ENCODE measurements at places on chromosomes 3 and 15.
A peak's percentile ranks its signal among the peaks of the same experiment; 100 is the strongest.

DNA sequence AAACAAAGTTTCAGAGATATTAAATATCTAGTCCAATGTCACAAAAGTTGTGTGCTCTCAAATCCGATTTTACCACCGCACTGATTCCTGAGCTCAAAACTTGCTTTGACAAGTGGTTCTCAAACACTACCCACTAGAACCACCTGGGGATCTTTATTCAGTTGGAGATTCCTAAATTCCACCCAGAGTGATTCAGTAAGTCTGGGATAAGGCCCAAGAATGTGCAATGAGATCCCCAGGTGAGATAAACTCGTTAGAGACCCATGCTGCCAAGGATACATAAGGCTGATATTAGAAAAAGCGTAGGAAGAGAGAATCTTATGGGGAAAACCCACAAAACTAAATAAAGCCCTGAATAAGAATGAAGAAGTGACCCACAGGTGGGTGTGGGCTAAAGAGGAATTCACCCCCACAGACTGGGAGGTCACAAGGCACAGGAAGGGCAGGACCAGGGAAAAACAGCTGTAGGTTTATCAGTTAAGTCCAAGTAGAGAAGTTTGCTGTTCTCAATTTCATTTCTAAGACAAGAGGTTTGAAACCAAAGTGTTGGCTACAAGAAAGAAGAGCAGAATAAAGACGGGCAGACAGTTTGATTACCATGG, 11.5 kb upstream of the RPS17 start:
- no peak for DNase-seq

GRCh38 chr3:187406927-187407326, 38.7 kb downstream of the RTP4 start:
- no peak for DNase-seq

DNA sequence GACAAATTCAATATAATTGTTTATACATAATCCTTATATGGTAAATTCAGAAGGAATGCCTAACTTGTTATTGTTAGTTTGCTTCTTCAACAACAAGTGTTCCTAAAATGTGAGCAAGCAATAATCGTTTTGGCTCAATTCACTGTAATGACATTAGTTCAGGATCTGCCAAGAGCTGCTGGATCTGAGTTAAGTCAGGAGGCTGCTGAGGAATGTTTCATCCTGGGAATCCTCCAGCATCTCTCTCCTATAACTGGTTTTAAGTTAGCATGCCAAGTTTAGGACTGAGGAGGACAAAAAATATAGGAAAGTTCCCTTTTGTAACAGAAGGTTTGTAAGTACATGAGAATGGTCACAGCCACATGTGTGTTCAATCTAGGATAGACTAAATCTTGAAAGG, 4.9 kb upstream of the GTF2A2 start:
- DNase-seq = no peak

GRCh38 chr3:193132241-193132640, 108.8 kb upstream of the PLAAT1 start:
- DNase-seq = no peak

- DNase-seq = peak; percentile 43
These were observed 63.2 kb downstream of the HCN4 start for GRCh38 chr15:73305331-73306211.

GRCh38 chr3:73509816-73510215, 114.9 kb downstream of the PDZRN3 start:
- DNase-seq = no peak

- DNase-seq = no peak
These were observed 20.4 kb downstream of the TERC start for GRCh38 chr3:169744366-169745054.

- DNase-seq = no peak
These were observed 880 bp downstream of the NISCH start for GRCh38 chr3:52456169-52456799.

- DNase-seq = no peak
These were observed 90.1 kb downstream of the NEK10 start for GRCh38 chr3:27279123-27279522.

DNA sequence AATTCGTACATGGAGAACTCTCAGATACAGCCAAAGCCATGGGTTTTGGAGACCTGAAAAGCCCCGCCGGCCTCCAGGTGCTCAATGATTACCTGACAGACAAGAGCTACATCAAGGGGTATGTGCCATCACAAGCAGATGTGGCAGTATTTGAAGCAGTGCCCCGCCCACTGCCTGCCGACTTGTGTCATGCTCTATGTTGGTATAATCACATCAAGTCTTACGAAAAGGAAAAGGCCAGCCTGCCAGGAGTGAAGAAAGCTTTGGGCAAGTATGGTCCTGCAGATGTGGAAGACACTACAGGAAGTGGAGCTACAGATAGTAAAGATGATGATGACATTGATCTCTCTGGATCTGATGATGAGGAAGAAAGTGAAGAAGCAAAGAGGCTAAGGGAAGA, 23.5 kb downstream of the MYO5A start:
- no peak for DNase-seq

- DNase-seq = peak; percentile 9
These were observed 533.0 kb upstream of the SEMA6D start for GRCh38 chr15:47184003-47184907.

DNA sequence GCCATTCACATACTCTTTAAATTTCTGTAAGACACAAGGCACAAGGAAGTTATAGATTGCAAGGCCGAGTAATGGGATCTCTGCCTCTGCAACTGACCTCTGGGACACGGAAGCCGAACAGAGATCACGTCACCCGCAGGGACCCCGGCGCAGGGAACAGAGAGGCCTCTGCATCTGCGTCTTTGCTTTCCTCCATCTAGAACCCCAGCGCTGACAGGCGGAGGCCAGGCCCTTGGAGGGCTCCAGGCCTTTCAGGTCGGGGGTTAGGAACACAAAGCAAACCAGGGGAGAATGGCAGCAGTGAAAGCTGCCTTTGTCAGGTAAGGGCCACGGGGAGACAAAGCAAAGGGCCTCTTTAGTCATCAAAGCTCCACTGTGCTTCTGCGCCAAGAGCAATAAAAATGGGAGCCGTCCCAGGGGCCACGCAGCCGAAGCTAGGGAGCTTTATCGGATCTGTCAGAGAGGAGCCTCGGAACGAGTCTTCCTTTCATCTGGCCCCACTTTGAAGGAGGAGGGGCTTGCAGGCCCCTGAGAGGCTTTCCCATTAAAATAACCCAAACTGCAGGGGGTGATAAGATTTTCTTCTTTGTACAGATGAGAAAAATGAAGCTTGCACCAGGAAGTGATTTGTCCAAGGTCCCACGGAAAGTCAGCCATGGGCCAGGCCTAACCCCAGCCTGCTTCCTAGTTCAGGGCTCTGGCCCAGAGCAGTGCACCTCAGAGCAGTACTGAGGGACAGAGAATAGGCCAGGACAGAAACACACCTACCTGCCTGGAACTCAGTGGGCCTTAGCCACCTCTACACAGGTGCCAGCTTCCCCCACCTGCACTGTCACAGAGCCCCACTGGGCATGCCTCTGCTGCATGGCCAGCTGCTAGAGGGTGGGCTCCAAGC, 84.4 kb upstream of the RAD18 start:
- no peak for DNase-seq

- peak; percentile 57 for DNase-seq
These were observed 14.3 kb downstream of the SMC4 start for GRCh38 chr3:160413613-160414248.

DNA sequence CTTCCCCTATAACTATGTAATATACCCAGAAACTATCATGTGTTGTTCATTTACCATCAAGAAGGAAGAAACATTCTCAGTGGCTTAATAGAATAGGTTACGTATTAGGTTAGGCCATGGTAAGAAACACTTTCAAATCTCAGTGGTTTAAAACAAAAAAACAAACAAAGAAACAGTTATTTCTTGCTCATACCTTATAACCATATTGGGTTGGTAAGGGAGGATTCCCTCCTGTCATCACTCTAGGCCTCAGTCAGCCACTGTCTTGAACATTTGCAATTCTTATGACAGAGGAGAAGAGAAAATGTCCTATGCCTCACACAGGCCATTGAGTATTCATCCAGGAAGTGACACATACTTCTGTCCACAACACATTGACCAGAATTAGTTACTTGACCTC, 727.7 kb upstream of the NECTIN3 start:
- no peak for DNase-seq

DNA sequence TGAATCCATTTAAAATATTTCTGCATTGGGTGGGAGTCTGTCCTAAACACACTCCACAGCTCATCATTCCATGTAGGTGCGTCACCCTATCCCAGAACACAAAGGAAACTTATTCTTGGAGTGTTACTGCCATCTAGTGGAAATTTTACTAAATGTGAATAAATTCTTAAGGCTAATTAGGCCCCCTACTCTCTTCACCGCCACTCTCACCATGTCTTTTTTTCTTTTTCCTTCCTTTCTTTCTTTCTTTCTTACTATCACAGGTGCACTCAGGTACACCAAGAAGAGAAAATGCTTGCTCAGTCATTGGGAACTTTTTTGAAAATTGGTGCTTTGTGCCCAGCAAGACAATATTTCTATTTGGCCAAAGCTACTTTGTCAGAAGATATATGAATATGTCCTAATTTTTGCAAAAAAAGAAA, 26.4 kb upstream of the ATP8B4 start:
- DNase-seq = peak; percentile 59

DNA sequence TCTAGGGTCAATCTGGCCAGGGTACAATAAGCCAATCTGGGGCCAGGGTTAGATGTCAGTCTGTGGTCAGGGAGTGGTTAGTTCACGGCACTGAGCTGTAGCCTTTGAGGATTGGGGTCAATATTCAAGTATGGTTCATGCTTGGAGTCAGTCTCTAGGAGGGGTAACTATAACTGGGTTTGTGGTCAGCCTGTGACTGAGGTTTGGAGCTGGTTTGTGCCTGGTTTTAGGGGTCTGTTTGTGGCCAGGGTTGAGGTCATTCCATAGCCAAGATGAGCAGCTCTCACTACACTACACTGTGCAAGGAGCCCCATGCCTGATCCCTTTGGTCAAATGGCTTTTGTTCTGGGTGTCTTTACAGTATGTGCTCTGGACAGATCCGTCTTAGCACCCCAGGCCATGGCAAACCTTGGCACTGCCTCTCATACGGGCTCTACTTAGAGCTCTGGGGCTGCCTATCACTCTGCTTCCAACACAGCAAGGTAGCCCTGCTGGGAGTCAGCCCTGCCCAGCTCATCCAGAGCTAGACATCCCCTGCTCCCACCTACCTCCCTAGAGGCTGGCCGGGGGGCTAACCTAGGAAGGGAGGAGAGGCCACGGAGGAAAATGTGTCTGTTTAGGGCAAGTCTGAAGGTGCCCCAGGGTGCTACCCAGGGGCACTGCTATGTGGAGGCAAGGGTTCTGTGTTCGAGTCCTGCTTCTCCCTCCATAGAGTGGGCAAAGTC, 63.3 kb upstream of the CORO2B start:
- no peak for DNase-seq

- DNase-seq = no peak
These were observed 43.4 kb downstream of the GOLGA6A start for GRCh38 chr15:74038707-74039655.

DNA sequence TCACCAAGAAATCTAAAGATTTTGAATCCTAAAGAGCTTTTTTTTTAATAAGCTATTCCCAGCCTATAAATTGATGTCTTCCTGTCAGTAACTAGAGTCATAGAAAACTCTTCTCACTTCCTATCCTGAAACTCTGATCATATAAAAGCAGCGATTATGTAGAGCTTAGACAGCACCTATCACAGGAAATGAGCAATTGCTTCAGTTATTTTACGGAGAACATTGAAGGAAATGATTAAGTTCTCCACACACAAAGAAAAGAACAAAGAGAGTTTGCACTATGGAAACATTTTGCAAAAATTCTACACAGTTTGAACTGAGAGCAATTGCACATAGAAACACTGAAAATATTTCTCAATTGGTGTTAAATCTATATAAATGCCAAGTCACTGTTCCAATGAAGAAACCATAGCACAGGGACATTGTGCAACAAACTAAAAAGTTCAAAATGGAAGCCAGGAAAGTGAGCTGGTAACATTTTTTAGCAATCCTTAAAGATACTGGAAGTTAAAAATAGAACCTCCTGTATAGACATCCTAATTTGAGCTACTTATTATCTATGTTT, 291.5 kb upstream of the ARHGEF26 start:
- peak; percentile 19 for DNase-seq

GRCh38 chr3:64533617-64534317, 154.0 kb downstream of the ADAMTS9 start:
- DNase-seq = peak; percentile 63

DNA sequence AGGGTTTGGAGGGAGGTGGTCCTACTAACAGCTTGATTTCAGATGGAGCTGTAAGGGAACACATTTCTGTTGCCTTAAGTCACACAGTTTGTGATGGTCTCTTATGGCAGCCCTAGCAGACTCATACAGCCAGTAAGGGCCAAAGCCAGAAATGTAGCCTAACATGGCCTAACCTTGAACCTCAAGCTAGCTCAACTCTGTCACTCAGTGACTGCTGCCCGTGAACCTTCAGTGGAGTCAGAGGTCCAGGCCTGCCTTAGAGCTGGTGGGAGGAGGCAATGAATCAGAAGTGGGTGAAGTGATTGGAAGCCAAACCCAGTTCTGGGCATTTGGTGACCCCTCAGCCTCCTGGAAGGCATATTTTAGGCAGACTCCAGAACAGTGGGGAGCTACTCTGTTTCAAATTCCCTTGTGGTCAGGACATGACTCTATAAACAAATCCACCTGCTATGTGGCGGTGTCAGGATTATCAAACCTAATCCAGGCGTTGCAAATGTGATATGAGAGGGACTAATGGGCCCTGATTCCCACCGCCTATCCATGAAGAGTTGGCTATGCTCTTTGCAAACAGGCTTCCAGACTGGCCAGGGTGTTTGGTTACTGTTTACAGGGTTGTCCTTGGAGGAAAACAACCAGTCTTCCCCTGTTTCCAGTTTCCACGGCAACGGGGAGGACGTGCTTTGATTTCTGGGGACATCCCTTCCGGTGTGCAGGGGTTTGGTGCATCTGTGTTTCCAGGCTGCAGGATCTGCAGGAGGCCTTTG, 105.9 kb upstream of the AGBL1 start:
- DNase-seq = no peak

DNA sequence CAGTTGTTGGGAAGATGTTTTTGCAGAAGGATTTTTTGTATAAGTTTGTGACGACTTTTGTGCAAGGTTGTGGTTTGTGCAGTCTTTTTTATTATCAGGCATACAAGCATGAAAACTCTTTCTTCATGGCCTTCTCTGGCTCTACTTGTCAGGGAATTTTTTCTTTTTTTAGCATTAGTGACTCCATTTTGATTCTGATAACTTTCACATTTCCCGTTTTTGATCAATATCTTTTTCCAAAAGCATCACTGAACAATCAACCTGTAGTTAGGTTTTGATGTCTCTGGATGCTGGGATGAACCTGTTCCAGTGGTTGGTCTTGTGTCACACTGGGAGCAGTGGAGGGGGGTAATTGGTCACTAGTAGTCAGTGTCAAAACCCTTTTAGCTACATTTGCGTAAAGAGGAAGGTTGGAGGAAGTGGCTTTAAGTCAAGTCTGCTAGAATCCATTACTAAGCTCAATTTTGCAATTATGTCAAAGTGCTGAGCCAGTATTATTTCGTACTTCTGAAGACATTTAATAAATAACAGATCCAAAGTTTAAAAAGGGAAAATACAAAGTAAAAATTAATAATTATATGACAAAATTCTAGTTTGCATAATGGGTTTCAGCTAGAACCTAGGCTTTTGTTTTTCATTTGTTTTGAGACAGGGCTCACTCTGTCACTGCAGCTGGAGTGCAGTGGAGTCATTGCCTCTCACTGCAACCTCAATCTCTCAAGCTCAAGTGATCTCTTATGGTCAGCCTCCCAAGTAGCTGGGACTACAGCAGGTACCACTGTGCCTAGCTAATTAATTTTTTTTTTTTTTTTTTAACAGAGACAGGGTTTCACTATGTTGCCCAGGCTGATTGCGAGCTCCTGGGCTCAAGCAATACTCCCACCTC, 18.8 kb upstream of the CFAP161 start:
- DNase-seq = no peak

- no peak for DNase-seq
These were observed 38.0 kb downstream of the RNF13 start for GRCh38 chr3:149850787-149851584.

- DNase-seq = peak; percentile 46
These were observed 91.5 kb downstream of the ITPR1 start for GRCh38 chr3:4584456-4585249.

Data from activated CD4-positive, alpha-beta T cell treated with anti-CD3 and anti-CD28 coated beads, Interleukin-2, amount 50 U/mL, for 16 hours (primary cell).